ENCODE measurements at places on chromosomes 13 and 19.

DNA sequence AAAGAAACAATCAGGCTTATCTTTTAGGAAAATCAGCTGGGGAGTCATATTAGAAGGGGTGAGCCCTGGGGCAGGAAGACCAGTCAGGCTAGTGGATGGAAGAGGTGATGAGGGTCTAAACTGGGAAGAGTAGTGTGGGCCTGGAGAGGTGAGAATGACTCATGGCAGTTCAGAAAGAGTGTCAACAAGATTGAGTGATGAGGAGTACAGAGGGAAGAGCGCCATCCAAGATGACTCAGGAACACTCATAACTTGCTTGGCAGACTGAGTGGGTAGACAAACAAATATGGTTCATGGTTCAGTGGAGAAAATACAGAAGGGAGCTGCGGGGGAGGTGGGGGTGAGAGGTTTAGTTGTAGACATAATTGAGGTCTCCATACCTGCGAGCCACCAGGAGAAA, 17.3 kb upstream of the CLDN10 start:
- no peak for DNase-seq

GRCh38 chr13:73792796-73793195, 341.4 kb downstream of the KLF12 start:
- no peak for DNase-seq

GRCh38 chr13:32472194-32472621, 44.3 kb upstream of the N4BP2L1 start:
- DNase-seq, result no peak

GRCh38 chr13:76600081-76600480, 286.1 kb downstream of the KCTD12 start:
- DNase-seq, result no peak

DNA sequence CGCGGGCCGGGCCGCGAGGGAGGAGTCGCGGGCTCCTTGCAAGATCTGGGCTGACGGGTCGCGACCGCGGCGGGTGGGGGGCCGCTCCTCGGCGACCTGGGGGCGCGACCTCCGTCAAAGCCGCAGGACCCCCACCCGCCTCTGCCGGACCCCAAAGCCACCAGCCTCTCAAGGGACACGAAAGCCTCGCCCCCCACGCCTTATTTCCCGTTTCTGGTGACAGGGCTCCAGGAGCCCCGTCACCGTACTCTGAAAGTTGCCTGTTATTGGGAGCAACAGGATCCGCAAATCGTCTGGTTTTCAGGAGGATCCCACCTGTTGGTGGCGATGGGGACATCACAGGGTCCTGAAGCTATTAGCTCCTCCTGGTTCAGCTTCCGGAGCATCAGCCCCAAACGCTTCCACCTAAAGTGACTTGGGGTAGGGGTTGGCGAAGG, 530 bp downstream of the MAU2 start:
- DNase-seq, result no peak

- no peak for DNase-seq
Measured at GRCh38 chr13:99373436-99373835, 66.2 kb upstream of the GPR183 start.

DNA sequence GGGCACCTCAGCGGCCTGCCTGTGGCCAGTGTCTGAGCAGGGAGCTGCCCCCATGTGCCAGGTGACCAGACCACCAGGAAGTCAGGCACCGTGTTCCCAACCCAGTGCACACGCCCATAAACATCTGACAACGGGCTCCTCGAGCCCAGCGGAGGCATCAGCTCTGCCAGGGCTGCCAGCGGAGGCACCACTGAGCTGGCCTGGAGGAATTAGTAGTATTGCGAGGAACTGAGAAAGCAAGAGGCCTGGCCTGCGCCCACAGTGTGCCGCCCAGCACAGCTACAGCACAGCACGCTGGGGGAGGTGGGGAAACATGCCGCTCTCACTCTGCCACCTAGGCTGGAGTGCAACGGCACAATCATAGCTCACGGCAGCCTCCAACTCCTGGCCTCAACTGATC, 44.6 kb downstream of the ANKRD27 start:
- no peak for DNase-seq

All from CD4-positive, alpha-beta T cell treated with Interleukin-1 beta for 1 hour (primary cell).